ENCODE measurements at places on chromosomes 7 and 10.
A peak's percentile ranks its signal among the peaks of the same experiment; 100 is the strongest.

- no peak for DNase-seq
Measured at GRCh38 chr7:143126146-143126545, 5.7 kb upstream of the PIP start.

DNA sequence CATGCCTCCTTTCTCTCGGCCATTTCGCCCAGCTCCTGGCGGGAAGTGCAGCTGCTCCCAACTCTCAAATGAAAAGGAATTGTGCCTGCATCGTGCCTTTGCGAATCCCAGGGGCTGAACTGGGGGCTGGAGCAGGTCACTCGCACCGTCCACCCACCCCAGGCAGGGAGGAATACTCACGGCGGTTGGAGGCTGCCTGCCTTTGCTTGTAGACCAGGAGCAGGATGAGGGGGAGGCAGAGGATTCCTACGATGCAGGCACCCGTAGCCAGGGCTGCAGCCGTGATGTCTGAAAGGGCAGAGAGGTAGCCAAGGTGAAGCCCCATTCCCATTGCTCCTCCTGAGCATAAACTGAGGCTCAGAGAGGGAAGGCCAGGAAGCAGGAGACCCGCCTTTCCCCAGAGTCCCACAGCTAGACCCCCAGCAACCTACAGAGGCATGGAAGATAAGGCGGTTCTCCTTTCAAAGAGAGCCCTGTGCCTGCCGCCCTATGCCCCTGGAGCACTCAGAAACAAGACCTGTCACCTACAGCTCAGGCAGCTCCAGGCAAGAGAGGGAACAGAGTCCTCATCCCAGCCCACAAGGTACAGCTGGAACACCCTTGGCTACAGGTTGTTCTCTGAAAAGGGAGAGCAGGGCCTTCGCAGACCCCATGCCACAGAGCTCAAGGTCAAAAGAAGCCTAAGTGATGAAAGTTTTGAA, 18.0 kb downstream of the VSIR start:
- no peak for DNase-seq

- DNase-seq: peak; percentile 78
Measured at GRCh38 chr10:108393089-108393488, 1228.6 kb upstream of the SORCS1 start.

DNA sequence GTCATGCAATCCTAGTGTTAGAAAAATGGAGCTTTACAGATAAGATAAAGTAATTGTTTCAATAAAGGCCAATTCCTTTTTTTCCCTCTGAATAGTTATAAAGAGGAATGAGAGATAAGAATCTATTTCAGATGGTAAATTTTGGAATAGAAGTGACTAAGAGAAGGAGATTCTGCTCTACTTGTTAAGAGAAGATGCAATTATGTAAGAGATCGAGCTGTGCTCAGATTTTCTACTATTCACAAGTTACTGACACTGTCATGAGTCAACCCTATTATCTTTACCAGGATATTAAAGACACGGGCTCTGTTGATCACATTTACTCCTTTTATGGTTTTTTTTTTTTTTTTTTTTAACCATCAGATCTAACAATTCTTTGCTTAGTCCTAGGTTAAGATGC, 511.3 kb downstream of the ARL4A start:
- DNase-seq: no peak

GRCh38 chr7:3164380-3164792, 120.7 kb upstream of the CARD11 start:
- DNase-seq: no peak

- DNase-seq: peak; percentile 58
Measured at GRCh38 chr10:120456626-120457430, at the start of gene PLPP4. PLPP4 (plus strand) TSS chr10:120457227; CDS start chr10:120457306, 79 bp downstream.

- peak; percentile 6 for DNase-seq
Measured at GRCh38 chr7:147775516-147776284, 814.9 kb upstream of the C7orf33 start.

DNA sequence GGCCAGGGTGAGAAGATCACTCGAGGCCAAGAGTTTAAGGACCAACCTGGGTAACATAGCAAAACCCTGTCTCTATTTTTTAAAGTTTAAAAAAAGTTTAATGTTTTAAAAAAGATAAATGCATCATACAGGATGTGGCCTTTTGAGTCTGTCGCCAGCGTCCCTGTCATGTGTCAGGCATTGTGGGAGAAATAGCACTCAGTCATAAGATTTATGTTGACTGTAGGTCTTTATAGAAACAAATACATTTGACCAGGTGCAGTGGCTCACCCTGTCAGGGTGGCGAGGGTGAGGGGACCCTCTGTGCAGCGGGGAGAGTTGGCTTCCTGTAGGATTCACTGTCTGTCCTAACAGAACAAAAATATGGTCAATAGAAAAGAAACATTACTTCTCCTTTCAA, 63.5 kb upstream of the SH2B2 start:
- DNase-seq: no peak

DNA sequence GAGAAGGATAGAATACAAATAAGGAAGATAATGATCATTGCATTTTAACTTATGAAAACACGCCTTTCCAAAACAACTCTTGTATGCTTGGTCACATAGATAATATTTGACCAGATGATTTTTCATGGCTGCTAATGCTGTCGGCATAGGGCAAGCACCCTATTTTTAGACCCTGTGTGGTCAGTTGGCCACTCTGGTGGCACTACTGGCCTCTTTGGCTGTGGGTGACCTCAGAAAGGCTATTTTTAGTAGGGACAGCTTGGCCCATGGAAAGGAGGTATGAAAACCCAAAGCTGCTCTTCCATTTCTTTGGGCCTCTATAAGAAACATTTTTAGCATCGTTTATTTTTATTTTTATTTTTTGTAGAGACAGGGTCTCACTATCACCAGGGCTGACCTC, 12.3 kb downstream of the BMPER start:
- no peak for DNase-seq

DNA sequence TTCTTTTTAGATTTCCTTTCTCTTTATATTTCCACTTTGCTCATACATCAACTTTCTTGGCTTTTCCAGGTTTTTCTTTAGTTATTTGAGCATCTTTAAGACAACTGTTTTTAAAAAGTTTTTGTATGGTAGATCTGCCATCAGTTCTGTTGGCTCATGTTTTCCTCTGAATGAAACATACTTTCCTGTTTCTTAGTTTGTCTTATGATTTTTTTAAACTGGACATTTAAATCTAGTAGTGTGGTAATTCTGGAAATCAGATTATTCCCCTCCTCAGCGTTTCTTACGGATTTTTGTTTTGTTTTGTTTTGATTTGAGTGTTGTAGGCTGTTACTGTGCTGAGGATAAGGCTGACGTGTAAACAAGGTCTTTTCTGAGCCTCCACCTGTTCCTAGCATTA, 33.8 kb upstream of the ITGB8 start:
- no peak for DNase-seq

DNA sequence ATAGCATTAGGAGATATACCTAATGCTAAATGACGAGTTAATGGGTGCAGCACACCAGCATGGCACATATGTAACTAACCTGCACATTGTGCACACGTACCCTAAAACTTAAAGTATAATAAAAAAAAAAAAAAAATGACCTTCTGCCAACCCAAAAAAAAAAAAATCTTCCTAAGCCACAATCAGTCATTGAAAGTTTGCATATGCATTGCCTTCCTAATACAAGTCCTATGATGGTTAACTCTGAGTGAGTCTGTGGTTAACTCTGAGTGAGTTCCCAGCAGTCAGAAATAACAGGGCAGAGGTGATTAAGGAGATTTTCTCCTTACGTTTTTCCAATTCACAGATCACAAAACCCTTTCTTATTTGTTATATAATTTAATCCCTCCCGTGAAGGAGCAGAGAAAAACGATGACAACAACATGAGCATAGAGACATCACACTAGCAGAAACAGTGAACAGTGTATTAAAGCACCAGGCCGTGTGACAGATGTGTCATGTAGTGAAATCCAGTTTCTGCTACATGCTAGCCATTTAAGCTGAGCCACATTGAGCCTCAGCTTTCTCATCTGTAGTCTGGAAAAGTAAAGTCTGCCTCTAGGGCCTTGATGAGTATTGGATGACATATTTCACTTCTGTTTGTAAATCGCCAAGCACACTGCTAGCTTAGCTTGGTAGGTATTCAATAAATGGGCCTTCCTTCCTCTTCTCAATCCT, 7.4 kb upstream of the RNF148 start:
- no peak for DNase-seq

DNA sequence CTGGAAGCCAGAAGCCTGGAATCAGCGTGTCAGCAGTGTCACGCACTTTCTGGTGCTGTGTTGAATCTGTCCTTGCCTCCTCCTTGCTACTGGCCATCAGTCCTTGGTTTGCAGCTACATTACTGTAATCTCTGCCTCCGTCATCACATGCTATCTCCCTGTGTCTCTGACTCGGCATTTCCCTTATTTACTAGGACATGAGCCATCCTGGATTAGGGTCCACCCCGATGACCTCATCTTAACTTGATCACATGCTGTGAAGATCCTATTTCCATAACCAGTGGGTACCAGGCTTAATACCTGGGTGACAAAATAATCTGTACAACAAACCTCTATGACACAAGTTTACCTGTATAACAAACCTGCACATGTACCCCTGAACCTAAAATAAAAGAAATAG, 518.0 kb upstream of the KLF6 start:
- no peak for DNase-seq

DNA sequence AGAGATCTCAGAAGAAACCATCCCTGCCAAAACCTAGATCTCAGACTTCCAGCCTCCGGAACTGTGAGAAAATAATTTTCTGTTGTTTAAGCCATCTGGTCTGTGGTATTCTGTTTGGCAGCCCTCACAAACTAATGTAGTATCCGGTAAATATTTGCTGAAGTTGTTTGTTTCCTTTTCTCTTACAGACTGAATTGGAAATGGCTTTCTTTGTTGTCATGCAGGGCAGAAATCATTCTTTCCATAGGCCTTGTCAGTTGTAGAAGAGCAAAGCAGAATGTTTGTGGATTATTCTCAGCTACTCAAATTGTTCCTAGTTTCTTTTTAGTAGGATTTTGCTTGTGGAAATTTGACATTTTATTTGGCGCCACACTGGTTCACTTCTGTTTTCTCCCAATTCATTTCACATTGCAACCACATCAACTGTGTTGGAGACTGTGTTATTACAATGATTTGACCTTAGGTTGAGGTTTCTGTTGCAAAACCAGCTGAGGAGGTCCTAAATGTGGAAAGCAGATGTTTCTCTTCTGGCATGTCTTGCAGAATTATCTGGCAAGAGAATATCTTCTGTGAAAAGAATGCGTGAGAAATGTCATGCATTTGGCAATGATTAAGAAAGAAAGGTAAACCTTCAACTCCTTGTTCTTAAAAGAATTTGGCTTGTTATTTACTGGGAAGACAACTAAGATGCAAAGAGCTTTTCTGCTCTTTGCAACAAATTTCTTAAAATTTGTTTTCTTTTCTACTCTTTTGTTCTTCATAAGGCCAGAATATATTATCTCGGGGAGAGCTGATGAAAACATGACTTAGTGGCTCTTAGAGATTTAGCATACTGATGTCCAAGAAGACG, 25.8 kb downstream of the ACTA2 start:
- DNase-seq: peak; percentile 94

- no peak for DNase-seq
Measured at GRCh38 chr10:64785816-64786215, 1264.6 kb downstream of the REEP3 start.

DNA sequence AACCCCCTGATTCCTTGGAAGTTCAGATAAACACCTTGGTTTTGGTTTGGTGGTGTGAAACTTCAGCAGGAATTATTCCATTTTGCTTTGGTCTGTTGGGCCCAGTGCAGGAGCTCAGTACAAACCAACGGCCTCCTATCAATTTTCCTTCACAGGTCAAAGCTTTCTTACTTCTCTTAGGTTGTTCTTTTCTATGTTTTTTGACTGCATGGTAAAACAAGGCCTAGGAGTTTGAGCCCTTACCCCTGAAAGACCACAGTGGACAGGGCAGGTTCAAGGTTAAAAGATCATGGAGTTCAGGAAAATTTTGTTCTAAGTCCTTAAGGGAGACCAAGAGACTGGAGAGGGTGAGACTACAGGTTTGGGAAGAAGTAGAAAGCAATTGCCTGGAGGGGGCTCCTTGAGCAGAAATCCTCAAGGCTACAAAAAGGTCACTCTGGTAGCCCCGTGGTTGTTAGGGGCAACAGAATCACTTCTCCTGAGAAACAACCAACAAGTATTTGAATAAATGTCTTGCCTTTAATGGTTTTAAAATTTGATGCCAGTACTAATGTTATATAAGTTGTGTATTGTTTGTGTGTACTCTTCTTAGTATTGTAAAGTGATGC, 40.9 kb upstream of the FHIP2A start:
- DNase-seq: no peak

DNA sequence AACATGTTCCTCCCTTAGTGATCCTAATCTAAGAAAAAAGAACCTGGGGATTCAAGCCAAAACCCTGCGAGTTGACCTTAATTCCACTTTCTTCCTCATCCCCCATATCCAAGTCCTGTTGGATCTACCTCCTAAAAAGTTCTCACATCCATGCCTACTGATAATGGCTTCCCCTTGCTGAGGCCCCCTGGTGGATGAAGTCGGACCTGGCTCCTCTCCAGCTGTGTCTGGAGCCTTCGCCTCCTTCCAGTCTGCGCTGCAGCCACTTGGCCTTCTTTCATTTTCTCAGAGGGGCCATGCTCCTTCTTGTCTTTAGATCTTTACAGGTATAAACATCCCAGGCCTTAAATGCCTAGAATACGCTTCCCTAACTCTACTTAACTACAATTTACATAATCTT, 8.1 kb downstream of the PDE1C start:
- DNase-seq: peak; percentile 23

DNA sequence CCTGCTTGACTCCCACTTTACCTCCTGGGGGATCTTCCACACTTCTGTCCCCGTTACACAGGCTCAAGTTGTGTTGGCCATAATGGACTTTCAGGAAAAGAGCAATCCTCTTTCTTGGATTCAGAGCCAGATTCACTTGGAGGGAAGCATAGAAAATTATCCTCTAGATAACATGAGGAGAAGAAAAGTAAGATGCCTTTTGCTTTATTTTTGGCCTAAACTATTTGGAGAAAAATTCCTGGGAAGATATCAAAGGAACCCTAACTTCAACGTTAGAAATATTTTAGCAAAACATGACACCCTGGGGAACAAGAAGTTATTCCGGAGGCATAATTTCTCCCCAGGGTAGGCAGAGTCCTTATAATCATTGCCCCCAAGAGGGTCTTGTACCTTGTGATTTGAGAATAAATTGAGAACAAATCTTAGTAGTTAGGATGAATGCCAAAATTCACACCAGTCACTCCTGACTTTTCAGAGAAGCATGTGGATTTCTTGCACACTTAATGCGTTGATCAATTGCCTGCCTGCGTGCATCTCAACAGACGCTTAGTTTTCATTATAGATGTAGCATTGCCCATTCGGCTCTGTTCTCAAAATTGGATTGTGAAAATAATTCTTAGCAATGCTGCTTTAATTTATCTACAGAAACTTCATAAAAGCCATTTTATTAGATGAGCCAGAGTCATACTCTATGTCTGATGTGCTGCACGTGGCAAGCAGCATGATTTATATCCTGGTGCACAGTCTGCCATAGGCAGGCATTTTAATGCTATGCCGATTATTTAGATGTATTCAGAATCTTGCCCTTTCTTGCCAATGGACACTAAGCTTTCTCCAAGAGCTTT, 224.4 kb downstream of the C7orf25 start:
- DNase-seq: no peak

DNA sequence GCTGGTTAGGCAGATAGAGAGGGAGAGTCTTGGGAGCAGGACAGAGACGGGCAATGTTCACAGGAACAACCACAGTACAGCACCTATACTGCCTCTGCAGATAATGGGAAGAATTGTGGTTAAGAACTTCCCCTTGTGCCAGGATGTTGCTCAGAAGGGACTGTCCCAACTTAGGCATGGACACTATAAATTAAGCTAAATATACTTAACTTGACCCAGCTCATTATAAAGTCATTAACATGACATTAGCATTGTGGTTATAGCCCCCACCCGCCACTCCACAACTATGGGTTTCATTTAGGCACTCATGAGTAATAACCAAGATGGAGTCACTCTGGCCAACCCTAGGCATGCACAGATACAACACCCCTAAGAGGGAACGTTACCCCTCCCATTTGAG, 310.9 kb upstream of the NRG3 start:
- DNase-seq: no peak
